Suprapubic skin (tissue), 4 donors: ENCODE measurements at places on chromosomes 12 and 14. TPM values are rescaled to one million over a fixed set of nuclear protein-coding genes. Genes with fewer than 3 reads are reported as not detected.

DNA sequence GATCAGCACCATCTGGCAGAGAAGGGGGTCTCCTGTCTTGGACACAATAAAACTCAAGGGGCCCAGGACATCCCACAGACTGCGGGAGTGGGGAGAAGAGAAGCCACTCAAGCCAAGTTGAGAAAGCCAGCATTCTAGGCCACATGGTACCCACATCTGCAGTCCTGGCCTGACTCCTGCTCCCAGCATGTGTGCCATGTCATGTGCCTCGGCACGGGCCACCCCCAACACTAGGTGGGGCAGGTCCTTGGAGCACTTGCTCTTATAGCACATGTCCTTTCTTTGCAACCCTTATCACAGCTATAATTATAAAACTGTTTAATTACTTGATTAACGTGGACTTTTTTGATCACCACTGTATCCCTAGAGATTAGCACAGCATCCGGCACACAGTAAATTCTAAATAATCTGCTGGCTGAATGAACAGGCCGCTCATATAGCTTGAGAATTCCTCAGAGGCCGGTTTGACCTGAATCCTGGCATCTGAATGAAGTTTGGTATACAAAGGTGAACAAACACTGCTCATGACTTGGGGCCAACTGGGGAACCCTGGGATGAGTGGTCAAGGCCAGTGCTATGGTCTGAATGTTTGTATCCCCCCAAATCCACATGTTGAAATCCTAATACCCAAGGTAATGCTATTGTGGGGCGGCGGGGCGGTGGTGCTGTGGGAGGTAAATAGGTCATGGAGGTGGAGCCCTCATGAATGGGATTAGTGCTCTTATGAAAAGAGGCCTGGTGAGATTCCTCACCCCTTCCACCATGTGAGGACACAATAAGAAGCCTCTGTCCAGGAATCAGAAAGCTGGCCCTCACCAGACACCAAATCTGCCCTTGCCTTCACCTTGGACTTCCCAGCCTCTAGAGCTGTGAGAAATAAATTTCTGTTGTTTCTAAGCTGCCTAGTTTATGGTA, 6.6 kb downstream of the NCKAP5L start:
- no peak for DNase-seq

- DNase-seq = no peak
Observed at GRCh38 chr12:56321027-56321426, 5.2 kb upstream of the CNPY2 start.

The DTX3 gene
- 10.4 TPM for total RNA-seq

The BMP4 gene
- total RNA-seq = 15.5 TPM

- no peak for DNase-seq
Observed at GRCh38 chr12:110765111-110765510, 22.4 kb upstream of the PPP1CC start.
